ENCODE measurements at places on chromosomes 12 and 14.

GRCh38 chr12:119624966-119625365, 31.4 kb downstream of the TMEM233 start:
- DNase-seq, result no peak

DNA sequence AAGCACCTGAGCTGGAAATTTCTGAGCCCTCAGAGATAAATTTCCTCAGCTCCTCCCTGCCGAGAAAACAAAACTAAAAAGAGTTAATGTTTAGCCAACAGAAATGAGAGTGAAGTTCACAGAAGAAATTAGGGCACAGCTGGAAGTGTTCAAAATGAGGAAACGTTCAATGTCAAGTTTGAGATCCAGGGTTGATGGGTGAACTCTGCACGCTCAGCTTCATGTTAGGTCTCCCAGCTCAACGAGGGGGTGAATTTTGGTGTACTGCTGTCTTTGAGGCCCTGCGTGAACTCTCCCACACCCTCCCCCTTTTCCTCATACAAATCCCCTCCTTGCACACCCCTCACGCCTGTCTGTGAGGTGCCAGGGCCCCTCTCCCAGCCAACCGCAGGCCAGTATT, 13.3 kb upstream of the OAS3 start:
- no peak for DNase-seq

DNA sequence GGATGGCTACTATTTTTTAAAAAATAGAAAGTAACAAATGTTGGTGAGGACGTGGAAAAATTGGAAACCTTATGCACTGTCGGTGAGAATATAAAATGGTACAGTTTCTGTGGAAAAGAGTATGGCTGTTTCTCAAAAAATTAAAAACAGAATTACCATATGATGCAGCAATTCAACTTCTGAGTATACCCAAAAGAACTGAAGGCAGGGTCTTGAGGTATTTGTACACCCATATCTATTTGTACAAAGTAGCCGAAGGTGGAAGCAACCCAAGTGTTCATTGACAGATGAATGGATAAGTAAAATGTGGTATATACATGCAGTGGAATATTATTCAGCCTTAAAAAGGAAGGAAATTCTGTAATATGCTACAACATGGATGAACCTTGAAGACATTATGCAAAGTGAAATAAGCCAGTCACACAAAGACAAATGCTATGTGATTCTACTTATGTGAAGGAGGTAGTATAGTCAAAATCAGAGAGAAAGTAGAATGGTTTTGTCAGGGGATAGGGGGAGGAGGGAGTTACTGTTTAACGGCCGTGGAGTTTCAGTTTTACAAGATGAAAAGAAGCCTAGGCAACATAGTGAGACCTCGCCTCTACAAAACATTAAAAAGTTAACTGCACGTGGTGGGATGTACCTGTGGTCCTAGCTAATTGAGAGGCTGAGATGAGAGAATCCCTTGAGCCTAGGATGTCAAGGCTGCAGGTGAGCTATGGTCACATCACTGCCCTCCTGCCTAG, 38.4 kb upstream of the CCT2 start:
- DNase-seq, result no peak

- DNase-seq, result no peak
These were observed 68.0 kb downstream of the RASSF3 start for GRCh38 chr12:64678248-64678647.

GRCh38 chr14:32934881-32935633, 3.6 kb upstream of the NPAS3 start:
- no peak for DNase-seq

DNA sequence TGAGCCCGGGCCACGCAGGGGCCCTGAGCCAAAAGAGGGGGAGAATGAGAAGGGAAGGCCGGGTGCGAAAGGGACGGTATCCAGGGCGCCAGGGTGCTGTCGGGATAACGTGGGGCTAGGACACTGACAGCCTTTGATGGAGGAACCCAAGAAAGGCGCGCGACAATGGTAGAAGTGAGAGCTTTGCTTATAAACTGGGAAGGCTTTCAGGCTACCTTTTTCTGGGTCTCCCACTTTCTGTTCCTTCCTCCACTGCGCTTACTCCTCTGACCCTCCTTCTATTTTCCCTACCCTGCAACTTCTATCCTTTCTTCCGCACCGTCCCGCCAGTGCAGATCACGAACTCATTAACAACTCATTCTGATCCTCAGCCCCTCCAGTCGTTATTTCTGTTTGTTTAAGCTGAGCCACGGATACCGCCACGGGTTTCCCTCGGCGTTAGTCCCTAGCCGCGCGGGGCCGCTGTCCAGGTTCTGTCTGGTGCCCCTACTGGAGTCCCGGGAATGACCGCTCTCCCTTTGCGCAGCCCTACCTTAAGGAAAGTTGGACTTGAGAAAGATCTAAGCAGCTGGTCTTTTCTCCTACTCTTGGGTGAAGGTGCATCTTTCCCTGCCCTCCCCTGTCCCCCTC, 3.0 kb downstream of the SSTR1 start:
- no peak for DNase-seq
